Substantia nigra (tissue), 51 donors: ENCODE measurements at places on chromosomes 6 and 20.
A peak's percentile ranks its signal among the peaks of the same experiment; 100 is the strongest.

GRCh38 chr6:121285041-121285440 is 49.2 kb downstream of the TBC1D32 start:
- no peak for DNase-seq

DNA sequence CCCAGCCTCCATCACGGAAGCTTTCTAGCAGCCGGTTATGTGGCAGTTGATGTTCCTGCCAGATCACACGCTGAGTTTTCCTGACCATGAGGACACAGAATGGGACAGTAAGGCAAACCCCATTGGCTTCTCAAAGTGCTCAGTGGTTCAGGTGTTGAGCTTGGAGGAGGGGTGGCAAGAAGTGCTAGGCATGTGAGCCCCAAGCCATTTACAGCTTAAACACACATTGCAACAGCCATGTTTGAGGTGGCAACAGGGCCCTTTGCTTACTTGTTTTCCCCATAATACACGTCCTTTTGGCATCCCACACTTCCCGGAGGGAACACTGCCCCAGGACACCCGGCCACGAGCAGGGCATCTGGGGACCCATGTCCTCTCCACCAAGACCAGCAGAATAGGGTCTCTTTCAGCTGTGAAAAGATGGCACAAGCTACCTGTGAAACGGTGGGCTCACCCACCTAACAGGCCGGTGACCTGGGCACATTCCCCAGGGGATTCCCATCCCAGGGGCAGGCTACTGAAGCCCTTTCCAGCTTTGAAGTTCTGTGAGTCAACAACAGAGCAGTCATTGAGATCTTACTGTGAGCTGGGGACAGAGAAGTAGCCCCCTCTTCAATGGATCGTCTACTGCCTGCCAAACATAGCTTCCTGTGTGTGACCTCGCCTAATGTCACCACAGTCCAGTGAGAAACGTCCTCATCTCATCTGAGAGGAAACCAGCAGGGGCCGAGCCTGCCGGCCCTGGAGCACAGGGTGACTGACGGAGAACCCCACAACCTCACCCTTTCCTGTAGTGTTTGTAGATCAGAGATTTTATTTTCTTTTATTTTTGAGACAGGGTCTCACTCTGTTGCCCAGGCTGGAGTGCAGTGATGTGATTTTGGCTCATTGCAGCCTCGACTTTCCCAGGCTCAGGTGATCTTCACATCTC is 4.0 kb upstream of the TLDC2 start:
- no peak for DNase-seq

- no peak for DNase-seq
Measured at GRCh38 chr20:38081575-38081974, 48.0 kb downstream of the RPRD1B start.

- peak; percentile 39 for DNase-seq
Measured at GRCh38 chr20:36604952-36605398, 604 bp upstream of the RAB5IF start.

DNA sequence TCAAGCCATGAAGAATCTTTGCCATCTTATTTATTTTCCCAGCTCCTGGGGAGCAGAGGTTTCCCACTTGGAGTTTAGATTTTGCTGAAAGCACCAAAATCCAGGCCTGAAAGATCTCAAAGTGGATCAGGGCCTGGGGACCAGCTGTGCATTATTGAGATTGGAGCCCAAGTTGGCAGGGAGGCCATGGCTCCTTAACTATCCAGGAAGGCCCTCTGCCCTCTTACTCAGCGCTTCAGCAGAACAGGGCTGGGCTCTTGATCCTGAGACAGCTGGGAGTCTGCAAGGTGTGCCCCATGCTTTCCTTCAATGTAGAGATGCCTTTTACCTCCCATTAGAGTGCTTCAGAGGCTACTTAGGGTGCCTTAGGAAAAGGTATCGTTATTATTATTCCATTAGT is 24.6 kb downstream of the FOXO3 start:
- no peak for DNase-seq

- no peak for DNase-seq
Measured at GRCh38 chr6:150846641-150847040, 18.9 kb upstream of the MTHFD1L start.

GRCh38 chr20:56202493-56203077 is 45.9 kb upstream of the MC3R start:
- DNase-seq = no peak
